ENCODE measurements at places on chromosomes 3 and 15.
A peak's percentile ranks its signal among the peaks of the same experiment; 100 is the strongest.

- H3K27ac ChIP-seq = no peak overlapping the region
- H3K4me1 ChIP-seq = no peaks in the 10 kb centered on the region
- no peaks in the 10 kb centered on the region for H3K27me3 ChIP-seq
- H3K4me3 ChIP-seq = no peak overlapping the region
These were observed 40.1 kb downstream of the GASK1A start for GRCh38 chr3:43019006-43019809.

GRCh38 chr3:8733332-8734094 is at the start of gene CAV3:
Gene CAV3, plus strand, starts transcription at chr3:8733802. Its CDS starts 75 bp downstream, at chr3:8733877.
- no peaks in the 10 kb centered on the region for H3K36me3 ChIP-seq
- DNase-seq = no peak
- H3K27ac ChIP-seq = no peak within 1 kb of the TSS
- H3K4me3 ChIP-seq = no peak within 1 kb of the TSS
- H3K4me1 ChIP-seq = no peaks in the 10 kb centered on the region

- peak overlapping the region; percentile 92 for H3K4me3 ChIP-seq
- DNase-seq = peak; percentile 62
- H3K27ac ChIP-seq = peak overlapping the region; percentile 88
- peaks cover 38% of the 10 kb centered on the region for H3K4me1 ChIP-seq
- H3K27me3 ChIP-seq = peaks cover 53% of the 10 kb centered on the region
These were observed 2.9 kb downstream of the NR2F2 start for GRCh38 chr15:96333131-96334016.

GRCh38 chr3:71066849-71067261 is 516.7 kb downstream of the FOXP1 start:
- H3K36me3 ChIP-seq = no peaks in the 10 kb centered on the region
- H3K27me3 ChIP-seq = peaks cover 4% of the 10 kb centered on the region
- no peak overlapping the region for H3K27ac ChIP-seq
- DNase-seq = peak; percentile 24
- H3K4me1 ChIP-seq = peaks cover 50% of the 10 kb centered on the region

GRCh38 chr3:18428991-18429745 is 4.0 kb upstream of the SATB1 start:
- H3K4me3 ChIP-seq = no peak overlapping the region
- DNase-seq = no peak
- no peaks in the 10 kb centered on the region for H3K36me3 ChIP-seq
- no peak overlapping the region for H3K27ac ChIP-seq

DNA sequence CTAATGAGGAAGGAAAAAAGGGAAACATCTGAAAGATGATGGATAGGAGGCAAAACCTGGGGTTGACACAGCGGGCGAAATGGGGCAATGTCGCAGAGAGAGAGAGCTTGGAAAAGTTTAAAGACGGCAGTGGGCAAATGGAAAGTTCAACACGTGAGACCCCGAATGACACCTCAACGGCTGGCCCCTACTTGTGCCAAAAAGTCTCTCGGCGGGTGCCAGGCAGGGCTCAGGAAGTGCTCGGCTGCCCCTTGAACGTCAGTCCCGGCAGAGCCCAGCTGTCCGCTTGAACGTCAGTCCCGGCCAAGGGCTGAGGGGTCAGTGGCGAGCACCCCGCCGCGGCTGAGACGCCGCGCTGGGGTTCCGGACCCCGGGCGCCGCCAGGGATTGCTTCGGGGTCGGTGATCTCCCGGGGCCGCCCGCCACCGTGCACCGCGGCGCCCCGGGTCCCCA is 658 bp downstream of the EOGT start:
- no peak overlapping the region for H3K27ac ChIP-seq
- H3K27me3 ChIP-seq = peaks cover 43% of the 10 kb centered on the region
- peak; percentile 52 for DNase-seq
- H3K36me3 ChIP-seq = no peaks in the 10 kb centered on the region
- H3K4me3 ChIP-seq = peak overlapping the region; percentile 80
- peaks cover 23% of the 10 kb centered on the region for H3K4me1 ChIP-seq

GRCh38 chr3:5144316-5144994 is 22.4 kb downstream of the ARL8B start:
- H3K36me3 ChIP-seq = no peaks in the 10 kb centered on the region
- no peaks in the 10 kb centered on the region for H3K27me3 ChIP-seq
- no peaks in the 10 kb centered on the region for H3K4me1 ChIP-seq
- H3K4me3 ChIP-seq = no peak overlapping the region
- no peak overlapping the region for H3K27ac ChIP-seq

DNA sequence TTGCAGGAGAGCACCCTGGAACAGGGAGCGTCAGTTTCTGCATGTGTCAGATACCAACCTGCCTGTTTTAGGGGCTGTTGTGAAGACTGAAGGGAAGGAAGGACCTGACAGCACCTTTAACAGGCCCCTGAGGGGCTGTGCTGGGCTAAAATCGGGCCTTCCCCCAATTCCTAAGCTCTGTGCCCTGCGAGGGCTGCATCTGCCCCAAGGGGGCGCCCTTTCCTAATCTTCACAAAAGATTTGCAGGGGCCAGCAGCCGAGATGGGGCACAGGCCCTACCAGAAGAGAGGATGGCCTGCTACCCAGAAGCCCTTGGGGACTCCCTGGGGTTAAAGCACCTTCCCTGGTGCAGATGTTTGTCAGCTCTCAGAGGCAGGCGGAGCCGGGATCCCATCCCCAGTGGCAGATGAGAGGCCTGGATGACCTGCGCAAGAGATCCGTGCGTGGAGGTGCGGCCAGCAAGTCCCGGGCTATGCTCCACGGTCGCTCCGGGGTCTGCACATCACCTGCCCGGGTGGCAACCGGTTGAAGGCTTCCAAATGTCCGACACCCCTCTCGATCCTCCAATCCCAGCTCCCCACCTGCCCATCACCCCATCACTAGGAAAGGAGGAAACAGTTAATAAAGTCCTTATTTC is 53.6 kb downstream of the RHCG start:
- H3K4me3 ChIP-seq = no peak overlapping the region
- no peaks in the 10 kb centered on the region for H3K36me3 ChIP-seq
- H3K27ac ChIP-seq = no peak overlapping the region
- peaks cover 84% of the 10 kb centered on the region for H3K27me3 ChIP-seq

DNA sequence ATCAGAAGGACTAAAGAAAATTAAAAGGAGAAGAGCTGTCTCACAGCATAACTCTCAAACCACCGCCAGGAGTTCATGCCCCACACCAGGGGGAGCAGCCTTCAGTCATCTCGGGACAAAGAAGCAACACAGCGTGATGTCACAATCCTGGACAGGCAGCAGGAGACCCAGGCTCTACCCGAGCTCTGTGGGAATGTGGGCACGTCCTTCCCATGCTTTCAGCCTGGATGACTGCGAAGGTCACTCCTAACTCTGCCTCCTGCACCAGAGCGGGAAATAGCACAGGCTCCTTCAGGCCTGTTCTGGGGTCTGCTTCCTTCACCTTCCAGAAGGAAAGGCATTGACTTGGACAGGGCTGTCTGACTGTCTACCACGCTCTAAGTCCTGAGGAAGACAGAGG is 31.3 kb downstream of the NOX5 start:
- H3K4me1 ChIP-seq = no peaks in the 10 kb centered on the region
- peak; percentile 60 for DNase-seq
- H3K27ac ChIP-seq = no peak overlapping the region
- H3K36me3 ChIP-seq = no peaks in the 10 kb centered on the region

DNA sequence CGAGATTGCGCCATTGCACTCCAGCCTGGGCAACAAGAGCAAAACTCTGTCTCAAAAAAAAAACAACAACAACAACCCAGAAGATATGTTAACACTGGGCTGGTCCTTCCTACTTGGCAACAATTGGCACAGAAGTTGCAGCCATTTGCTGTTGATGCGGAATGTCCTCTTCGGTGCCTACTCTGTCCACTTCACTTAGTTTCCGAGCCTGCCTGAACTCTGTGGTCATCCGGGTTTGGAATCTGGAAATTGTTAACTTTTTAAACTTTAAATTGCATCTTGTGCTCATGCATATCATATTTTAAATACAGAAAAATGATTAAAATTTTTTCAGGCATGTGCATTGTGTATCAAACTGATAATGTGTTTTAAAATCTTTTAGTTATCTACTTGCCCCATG is 81.5 kb downstream of the FNDC3B start:
- no peaks in the 10 kb centered on the region for H3K4me1 ChIP-seq
- DNase-seq = no peak
- H3K36me3 ChIP-seq = no peaks in the 10 kb centered on the region
- H3K27me3 ChIP-seq = no peaks in the 10 kb centered on the region

- H3K27me3 ChIP-seq = peaks cover 10% of the 10 kb centered on the region
- no peaks in the 10 kb centered on the region for H3K4me1 ChIP-seq
- H3K27ac ChIP-seq = no peak overlapping the region
These were observed 4.2 kb downstream of the SLC25A20 start for GRCh38 chr3:48894516-48894915.

- DNase-seq = no peak
- no peaks in the 10 kb centered on the region for H3K36me3 ChIP-seq
- no peak overlapping the region for H3K4me3 ChIP-seq
These were observed 4.3 kb upstream of the RHCG start for GRCh38 chr15:89500397-89501270.

- H3K27ac ChIP-seq = no peak overlapping the region
- H3K4me1 ChIP-seq = peaks cover 10% of the 10 kb centered on the region
- peaks cover 5% of the 10 kb centered on the region for H3K36me3 ChIP-seq
- H3K4me3 ChIP-seq = no peak overlapping the region
These were observed 30.8 kb downstream of the IGDCC3 start for GRCh38 chr15:65346856-65347598.

GRCh38 chr3:176789281-176789705 is 408.0 kb downstream of the TBL1XR1 start:
- no peak for DNase-seq
- no peaks in the 10 kb centered on the region for H3K27me3 ChIP-seq
- H3K27ac ChIP-seq = no peak overlapping the region
- H3K36me3 ChIP-seq = no peaks in the 10 kb centered on the region
- H3K4me1 ChIP-seq = no peaks in the 10 kb centered on the region

- H3K4me3 ChIP-seq = peak overlapping the region; percentile 84
- no peak for DNase-seq
These were observed 1.3 kb downstream of the RBPMS2 start for GRCh38 chr15:64774037-64774628.

GRCh38 chr3:67017211-67017610 is 19.1 kb downstream of the KBTBD8 start:
- H3K27me3 ChIP-seq = no peaks in the 10 kb centered on the region
- H3K27ac ChIP-seq = no peak overlapping the region
- H3K36me3 ChIP-seq = no peaks in the 10 kb centered on the region
- H3K4me1 ChIP-seq = no peaks in the 10 kb centered on the region
- no peak for DNase-seq

DNA sequence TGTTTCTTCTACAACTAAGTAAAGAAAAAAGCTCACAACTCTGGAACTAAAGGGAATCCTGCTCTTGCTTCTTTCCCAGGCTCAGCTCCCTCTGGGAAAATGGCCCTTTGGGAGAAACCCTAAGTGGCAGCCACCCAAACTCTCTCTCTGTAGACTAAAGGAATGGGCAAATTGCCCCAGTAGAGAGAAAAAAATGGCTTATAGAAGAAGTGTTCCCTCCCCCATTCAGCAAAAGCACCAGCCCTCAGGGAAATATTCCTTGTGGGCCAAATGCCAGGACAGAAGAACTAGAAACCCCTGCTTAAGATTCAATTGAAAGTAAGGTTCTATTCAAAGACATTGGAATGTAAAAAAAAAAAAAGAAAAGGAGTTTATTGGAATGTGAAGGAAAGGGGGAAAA is 603.7 kb upstream of the ALCAM start:
- no peak overlapping the region for H3K4me3 ChIP-seq
- H3K36me3 ChIP-seq = no peaks in the 10 kb centered on the region
- H3K27ac ChIP-seq = no peak overlapping the region
- no peak for DNase-seq

- DNase-seq = no peak
- H3K4me3 ChIP-seq = no peak overlapping the region
- H3K4me1 ChIP-seq = no peaks in the 10 kb centered on the region
- H3K36me3 ChIP-seq = no peaks in the 10 kb centered on the region
- no peaks in the 10 kb centered on the region for H3K27me3 ChIP-seq
- no peak overlapping the region for H3K27ac ChIP-seq
These were observed 10.8 kb downstream of the XRN1 start for GRCh38 chr3:142436951-142437585.

GRCh38 chr15:68574629-68575028 is 4.2 kb upstream of the CORO2B start:
- peaks cover 37% of the 10 kb centered on the region for H3K4me1 ChIP-seq
- no peaks in the 10 kb centered on the region for H3K36me3 ChIP-seq
- no peak for DNase-seq
- no peak overlapping the region for H3K27ac ChIP-seq
- H3K4me3 ChIP-seq = no peak overlapping the region

- no peaks in the 10 kb centered on the region for H3K27me3 ChIP-seq
- H3K27ac ChIP-seq = no peak overlapping the region
- H3K4me3 ChIP-seq = no peak overlapping the region
- H3K36me3 ChIP-seq = no peaks in the 10 kb centered on the region
- DNase-seq = no peak
- no peaks in the 10 kb centered on the region for H3K4me1 ChIP-seq
These were observed 254.2 kb downstream of the EBLN2 start for GRCh38 chr3:73315706-73316105.

GRCh38 chr3:196517162-196517800 is 2.1 kb upstream of the SMCO1 start:
- H3K27ac ChIP-seq = no peak overlapping the region
- no peaks in the 10 kb centered on the region for H3K27me3 ChIP-seq
- no peaks in the 10 kb centered on the region for H3K4me1 ChIP-seq

DNA sequence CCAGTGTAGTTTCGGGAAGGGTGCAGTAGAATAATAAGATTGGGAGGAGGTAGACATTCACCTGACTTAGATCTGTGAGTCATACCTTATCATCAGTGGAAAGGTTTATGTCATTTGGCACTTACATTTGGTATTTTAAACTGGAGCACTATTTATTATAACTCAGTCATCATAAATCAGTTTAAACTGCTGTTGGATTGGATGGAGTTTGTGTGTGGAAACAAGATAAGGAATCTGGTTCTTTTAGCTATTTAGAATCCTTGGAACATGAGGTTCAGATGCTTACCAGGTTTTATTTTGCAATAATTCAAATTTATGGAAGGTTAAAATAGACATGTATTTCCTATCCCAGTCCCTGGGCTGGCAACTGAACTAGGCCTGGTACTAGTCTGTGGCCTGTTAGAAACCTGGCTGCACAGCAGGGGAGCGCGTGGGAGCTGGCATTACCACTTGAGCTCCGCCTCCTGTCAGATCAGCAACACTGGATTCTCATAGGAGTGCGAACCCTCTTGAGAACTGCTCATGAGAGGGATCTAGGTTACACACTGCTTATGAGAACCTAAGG is 34.5 kb downstream of the ZFAND6 start:
- H3K4me1 ChIP-seq = no peaks in the 10 kb centered on the region
- H3K4me3 ChIP-seq = no peak overlapping the region
- H3K27me3 ChIP-seq = no peaks in the 10 kb centered on the region
- H3K27ac ChIP-seq = no peak overlapping the region
- DNase-seq = peak; percentile 16

DNA sequence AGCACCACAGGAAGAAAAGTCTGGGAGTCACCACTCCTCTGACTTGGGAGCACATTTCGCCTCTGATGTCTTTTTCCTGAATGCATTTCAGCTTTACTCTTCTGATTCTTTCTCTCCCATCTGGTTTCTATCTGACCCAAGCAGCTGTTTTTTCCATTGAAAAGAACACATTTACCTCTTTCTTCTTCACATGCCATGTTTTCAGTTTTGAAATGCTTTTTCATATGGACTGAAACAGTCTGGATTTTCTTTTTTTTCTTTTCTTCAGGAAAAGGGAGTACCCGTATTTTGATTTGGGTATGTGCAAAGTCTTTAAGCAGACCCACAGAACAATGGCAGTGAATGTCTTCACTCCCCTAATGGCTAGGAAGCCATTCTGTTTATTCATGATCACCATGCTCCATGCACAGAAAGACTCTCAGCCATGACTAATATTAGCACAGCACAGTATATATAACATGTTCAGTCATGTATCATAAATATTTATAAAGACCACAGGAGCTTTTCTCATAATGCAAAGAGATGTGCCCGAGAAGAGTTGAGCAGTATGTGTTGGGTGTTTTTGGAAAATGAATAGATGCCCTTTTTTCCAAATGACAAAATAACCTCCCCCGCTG is 82.7 kb upstream of the LRIG1 start:
- no peaks in the 10 kb centered on the region for H3K36me3 ChIP-seq
- H3K4me3 ChIP-seq = no peak overlapping the region
- no peaks in the 10 kb centered on the region for H3K27me3 ChIP-seq
- H3K4me1 ChIP-seq = no peaks in the 10 kb centered on the region

All from neural progenitor cell (in vitro differentiated cells).